Activated T-helper 1 cell treated with Interleukin-2 at 50 U/mL for 16 hours (primary cell): ENCODE measurements at places on chromosomes 13 and 19.

GRCh38 chr13:77857531-77858209, 61.0 kb downstream of the EDNRB start:
- DNase-seq: no peak

DNA sequence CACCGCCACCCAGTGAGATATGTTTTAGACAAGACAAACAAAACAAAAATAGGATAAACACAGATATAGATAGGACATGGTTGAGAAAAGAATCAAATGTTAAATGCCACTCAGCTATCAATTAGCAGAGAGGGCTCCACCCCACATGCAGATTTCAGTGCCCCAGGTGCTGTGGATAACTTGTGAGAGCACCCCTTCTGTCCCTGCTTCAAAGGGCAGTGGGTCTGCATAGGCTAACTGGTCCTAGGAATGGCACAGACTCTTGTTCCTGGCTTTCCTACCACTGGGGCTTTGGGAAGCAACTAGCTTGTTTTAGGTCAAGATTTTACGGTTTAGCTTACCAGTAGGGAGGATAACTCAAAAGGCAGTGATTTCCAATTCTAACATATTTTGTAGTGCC, 460.3 kb downstream of the TSHZ3 start:
- DNase-seq: no peak

- no peak for DNase-seq
Observed at GRCh38 chr13:71659404-71659803, 207.6 kb downstream of the DACH1 start.

DNA sequence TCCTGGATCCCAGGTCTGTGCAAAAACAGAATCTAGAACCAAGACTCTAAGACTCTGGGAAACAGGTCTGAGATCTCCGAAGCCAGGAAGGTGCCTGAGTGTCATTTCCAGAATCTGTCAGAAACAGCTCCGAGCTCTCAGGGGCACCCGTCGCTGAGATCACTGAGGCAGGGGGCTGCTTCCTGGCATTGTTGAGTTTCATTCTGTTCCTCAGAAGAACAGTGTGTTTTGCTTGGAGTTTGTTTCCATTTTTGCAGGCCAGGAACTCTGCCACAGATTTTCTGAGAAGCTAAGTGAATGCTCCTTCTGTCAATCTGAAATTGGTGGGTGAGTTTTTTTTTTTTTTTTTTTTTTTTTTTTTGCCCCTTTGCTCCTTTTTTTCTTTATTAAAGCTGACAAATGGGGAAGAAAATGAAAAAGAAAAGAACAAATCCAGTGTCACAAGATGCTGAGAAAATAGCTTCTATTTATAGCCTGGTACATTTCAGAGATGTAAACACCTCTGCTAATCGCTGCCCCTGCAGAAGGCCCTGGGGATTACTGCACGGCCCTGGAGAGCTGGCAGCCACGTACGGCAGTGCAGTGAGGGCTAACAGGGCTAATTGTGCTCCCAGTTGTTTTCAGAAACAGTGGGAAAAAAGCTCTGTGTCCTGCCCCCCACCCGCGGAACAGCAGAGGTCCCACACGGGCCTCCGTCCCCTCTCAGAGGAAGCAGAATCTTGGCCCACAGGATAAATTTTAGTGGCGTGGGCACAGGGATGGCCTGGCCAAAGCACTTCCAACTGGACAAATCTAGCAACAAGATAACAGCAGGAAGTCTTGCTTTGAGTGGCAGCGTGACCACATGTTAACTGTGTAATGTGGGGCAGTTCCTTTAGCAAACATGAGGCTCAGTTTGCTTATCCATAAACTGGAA, 237.6 kb upstream of the IRS2 start:
- no peak for DNase-seq

GRCh38 chr13:41137951-41138350, 5.3 kb upstream of the KBTBD6 start:
- DNase-seq: no peak

DNA sequence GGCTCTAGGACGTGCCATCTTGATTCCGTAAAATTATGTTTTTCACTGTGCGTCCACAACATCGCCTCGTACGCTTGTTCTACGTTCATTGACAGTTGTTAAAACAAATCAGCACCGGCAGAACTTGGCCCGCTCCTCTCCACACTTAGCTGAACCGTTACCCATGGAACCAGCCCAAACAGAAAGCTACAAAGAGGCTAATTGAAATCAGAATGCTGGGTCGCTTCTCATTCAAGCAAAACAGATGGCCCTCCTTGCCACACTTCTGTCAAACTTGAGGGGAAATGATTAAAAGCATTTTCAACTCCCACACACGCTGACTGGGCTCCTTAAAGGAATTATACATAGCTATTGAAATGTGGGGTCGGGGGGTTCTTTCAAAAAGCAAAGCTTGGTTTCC, 71.6 kb downstream of the TM9SF2 start:
- no peak for DNase-seq

DNA sequence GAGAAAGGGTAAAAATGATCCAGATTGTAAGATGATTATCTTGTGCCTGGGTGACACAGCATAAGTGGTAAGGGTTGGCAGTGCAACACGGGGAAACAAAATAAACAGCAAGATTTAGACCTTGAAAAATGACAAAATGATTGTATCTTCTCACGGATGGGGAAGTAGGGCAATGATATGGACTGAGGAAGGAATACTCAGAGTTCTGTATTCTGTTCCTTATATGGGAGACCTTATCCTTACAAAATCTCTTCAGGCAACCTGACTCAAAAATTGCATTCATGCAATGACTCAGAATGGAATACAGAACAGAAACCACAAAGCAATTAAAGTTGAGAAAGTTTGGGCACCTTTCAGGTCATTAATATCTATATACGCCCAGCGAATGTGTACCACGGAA, 149.0 kb downstream of the HS6ST3 start:
- DNase-seq: no peak

DNA sequence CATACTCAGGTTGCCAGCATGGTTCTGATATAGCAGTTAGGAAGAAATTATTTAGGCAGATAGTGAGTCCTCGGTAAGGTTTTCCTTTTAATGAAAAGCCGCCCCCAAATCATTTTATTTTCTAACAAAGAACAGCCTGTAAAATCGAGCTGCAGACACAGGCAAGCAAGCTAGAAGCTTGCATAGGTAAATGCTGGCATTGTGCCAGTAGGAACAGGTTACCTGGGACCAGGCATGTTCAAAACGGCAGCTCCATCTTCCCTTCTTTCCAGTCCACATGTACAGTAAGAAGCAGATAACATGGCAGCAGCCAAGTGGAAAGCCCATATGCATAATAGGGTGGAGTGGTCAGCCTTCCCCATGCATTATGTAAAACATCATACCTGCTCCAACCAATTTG, 71.1 kb downstream of the UGGT2 start:
- no peak for DNase-seq

GRCh38 chr13:102779436-102780159, 6.0 kb upstream of the TEX30 start:
- no peak for DNase-seq

DNA sequence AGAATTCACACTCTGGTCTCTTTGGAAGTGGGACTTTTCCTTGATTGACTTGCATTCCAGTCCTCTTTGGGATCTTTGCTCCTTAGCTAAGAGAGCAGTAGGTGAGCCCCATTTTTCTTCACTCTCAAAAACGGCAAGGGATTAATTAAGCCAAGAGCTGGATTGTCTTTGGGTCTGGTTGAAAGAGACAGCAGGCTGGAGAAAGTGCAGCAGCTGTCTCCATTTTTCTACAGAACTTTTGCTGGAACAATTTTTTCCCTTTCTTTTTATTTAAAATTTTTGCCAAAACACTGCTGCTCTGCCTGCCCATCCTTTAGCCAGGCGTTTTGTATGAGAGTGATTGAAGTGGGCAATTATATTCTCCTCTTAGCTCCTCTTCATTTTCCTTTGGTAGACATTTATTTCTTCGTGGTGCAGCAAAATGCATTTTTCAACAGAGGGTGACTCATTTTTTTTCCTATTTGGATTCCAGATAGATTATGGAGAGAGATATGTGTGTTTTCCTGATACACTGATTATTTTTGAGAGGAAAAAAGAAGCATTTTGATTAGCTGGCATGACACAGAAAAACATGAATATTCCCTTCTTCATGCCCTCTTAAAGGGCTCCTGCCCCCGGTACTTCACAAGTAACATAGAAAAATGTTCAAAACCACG, 371.2 kb upstream of the NBEA start:
- no peak for DNase-seq

GRCh38 chr19:55456347-55456746, 5.1 kb downstream of the ISOC2 start:
- no peak for DNase-seq

- no peak for DNase-seq
Observed at GRCh38 chr19:604355-604754, 14.7 kb downstream of the HCN2 start.

DNA sequence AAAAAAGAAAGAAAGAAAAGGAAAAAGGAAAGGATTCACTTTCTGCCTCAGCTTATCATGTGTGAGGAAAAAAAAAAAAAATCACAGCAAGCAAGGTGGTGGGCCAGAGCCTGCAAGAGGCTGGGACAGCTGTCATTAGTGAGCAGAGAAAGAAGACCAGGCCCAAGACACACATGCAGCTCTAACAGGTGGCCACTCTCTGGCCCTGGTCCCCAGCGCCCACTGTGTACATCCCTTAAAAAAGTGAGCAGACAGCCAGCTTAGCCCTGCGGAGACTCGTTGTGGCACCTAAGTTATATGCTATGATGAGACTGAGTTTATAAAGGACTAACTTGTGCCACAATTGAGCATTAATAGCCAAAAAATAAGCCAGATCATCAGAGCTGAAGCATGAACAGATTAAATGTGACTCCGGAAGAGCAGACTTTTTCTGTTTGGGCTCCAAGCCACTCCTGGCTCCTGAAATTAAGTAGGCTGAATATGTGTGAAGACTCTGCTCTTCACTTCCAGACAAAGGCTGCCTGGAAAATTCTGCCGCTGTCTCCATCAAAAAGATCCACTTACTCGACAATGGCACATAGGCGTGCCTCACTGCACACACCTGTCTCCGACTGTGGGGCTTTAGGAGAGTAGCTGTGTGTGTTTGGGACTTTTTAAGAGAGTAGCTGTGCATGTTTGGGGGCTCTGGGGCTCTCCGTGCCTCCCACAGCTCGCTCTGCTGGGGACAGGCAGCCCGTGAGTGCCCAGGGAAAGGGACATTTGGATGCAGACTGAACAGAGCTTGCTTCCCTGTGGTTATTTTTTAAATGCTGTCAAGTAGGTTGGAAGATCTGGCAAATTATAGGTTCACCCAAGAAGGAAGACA, 55.0 kb downstream of the LATS2 start:
- no peak for DNase-seq

DNA sequence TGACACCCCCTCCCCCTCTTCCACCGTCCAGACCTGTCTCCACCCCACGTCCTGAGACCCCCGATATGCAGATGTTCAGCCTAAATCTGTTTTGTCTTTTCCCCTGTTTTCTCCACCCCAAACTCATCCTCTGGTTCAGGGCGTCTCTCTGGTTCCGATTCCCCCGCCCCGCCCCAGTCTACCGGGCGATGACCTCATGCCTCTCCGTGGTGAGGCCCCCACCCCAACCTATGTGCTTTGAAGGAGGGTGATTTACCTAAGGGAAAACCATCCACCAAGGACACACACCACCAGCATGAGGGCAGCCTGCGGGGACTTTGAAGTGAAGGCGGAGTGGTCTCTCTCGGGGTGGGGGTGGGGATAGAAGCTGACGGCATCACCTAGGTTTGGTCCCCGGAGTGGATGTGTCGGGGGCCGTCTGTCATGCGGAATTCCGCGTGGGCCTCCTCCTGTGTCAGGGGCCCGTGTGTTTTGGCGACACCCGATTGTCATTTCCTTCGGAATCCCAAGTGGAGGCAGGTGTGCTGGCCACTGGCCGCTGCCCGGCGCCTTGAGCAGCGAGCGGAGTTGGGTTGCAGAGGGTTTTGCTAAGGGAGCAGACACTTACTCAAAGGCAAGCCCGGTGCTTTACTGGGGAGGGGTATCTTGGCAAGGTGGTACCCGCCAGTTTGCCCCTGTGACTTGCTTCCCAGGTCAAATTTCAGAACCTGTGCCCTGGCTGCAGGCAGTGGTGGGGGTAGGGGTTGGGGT, 1.4 kb downstream of the FZR1 start:
- DNase-seq: no peak

DNA sequence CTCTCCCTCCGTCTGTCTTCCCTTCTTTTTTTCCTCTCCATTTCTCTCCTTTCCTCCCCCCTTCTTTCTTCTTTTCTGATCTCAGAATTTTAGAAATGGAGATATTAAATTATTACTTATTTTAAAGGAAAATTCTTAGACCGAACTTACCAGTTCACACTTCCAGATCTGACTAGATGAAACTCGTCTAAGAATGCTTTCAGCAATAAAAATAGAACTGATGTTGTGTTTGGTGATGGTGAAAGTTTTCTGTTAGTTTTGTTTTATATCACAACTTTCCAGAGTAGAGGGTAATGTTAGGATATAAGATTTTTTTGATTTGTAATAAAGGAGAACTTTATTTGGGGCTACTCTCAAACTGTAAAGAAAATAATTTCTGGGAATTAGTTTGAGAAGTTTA, 29.9 kb downstream of the UCHL3 start:
- no peak for DNase-seq

- DNase-seq: no peak
Observed at GRCh38 chr13:97241761-97242160, 19.6 kb downstream of the MBNL2 start.

GRCh38 chr13:103140001-103140671, 73.9 kb upstream of the SLC10A2 start:
- no peak for DNase-seq

GRCh38 chr19:1216756-1217155, 11.2 kb downstream of the STK11 start:
- no peak for DNase-seq

DNA sequence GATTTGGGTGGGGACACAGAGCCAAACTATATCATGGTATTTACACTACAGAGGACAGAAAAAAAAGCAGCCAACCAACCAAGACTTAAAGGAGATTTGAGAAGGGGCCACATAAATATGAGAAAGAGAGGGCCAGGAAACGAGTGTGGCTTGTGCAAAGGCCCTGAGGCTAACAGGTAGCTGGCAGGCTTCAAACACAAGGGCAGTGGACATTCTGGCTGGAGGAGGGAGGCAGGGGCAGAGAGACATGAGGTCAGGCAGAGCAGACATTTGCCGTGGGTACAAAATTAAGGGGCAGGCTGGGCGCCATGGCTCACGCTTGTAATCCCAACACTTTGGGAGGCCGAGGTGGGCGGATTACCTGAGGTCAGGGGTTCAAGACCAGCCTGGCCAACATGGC, 278.7 kb downstream of the FOXO1 start:
- no peak for DNase-seq

DNA sequence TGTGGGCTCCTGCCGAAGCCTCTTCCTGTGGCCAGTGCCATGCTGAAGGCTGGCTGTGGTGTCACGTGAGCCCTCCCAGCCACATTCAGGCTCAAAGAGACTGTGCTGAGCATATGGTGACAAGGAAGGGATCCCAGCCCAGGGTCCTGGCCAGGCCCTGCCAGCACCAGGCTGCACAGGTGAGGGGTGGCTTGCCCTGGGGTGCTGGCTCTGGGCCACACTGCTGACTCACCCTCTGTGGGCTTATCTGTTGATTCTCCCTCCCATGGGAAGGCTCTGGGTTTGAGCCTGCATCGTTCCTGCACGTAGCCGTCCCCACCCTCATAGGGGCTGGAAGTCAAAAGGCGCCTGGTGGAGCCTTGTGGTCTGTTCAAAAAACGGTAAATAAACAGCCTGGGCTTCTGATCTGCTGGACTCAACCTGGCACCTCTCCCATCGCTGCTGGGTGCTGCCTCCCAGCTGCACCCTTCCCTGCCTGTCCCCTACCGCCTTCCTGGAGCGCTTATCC, 31.1 kb downstream of the DNM2 start:
- no peak for DNase-seq

- no peak for DNase-seq
Observed at GRCh38 chr13:77230560-77230959, 96.3 kb downstream of the MYCBP2 start.
